ENCODE measurements at places on chromosomes 7 and 10. TPM values are rescaled to one million over a fixed set of nuclear protein-coding genes. Genes with fewer than 3 reads are reported as not detected.
A peak's percentile ranks its signal among the peaks of the same experiment; 100 is the strongest.

DNA sequence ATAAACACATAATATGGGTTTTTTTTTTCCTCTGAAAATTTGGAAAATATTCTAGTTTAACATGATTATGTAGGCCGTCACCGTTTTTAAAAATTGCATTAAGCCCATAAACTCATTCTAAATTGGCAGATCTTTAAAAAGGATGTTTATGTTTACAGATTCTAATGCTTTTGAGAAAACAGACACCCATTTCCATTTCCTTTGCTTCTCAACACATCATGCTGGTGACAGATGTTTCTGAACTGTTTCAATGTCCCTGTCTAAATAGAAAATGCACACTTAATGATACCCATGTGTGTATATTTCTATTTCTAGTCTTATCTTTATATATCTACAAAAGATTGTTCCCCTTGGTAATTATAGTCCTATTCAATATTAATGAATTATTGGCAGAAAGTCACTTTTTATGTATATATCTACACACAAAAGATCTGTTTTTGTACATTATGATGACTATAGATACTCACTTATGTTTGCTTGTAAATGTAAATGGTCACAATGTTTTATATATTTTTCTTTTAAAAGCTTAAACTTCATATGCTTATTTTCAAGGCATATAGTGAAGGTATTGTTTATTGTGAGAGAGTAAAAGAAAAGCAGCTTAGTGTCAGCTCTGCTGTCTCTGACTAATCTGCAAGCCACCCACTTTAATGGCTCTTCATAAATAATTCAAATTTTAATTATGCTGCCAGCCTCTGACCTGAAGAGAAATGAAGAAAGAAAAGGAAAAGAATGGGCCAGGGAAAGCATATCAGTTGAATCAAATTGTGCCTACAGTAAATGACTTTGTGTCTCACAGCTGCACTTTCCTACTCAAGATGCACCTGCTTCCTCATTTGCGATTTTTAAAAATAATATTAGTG, 179.4 kb downstream of the CACNA2D1 start:
- DNase-seq = no peak

DNA sequence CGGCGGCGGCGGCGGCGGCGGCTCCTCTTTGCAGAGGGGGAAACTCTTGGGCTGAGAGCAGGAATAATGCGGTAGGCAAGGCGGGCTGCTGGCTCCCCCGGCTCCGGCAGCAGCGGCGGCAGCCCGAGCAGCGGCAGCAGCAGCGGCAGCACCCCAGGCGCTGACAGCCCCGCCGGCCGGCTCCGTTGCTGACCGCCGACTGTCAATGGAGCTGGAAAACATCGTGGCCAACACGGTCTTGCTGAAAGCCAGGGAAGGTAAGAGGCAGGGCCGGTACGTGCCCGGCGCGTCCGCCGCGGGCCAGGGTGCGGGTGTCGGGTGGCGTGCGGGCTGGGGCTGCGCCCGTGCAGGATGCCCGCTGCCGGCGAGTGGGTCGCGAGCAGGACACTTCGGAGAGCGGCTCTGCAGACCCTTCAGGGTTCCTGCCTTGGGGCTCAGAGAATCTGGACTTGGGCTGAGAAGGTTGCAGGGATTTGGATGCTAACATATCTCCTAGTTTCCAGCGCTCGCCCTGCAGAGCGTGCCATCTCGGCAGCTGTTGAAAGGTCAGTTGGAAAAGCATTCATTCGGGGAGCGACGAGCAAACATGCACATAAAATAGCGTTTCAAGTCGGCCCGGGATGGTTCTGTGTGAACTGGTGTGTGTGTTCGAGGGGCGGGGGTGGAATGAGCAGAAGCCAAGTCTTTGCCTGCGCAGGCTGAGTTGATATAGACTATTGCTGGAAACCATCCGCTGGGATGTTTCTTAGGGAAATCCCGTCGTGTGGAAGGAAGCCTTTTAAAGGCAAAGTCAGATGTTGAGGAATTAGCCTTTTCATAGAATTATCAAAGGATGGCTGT, 562 bp downstream of the GRK5 start:
- peak; percentile 48 for DNase-seq

- no peak for DNase-seq
Measured at GRCh38 chr7:2639695-2640481, 8.1 kb downstream of the TTYH3 start.

GRCh38 chr7:18965657-18966056, 151.8 kb downstream of the TWIST1 start:
- DNase-seq = no peak

DNA sequence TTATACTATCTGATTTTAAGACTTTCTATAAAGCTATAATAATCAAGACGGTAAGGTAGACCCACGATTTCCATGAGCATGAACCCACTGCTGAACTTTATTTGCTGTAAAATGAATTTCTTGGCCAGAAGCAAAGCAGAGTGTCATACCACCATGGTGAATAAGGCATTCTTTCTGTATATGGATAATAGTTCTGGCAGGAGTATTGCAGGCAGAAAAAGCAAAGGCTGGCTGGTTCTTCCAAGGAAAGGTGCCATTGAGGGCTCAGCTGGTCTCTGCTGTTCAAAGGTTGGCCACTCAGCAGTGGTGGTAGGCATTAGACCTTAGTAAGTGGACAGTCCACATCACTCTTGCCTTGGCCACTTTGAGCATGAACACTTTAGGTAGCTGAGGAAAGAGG, 104.1 kb upstream of the KCNMA1 start:
- no peak for DNase-seq

The RSPH10B gene
- not detected for total RNA-seq

DNA sequence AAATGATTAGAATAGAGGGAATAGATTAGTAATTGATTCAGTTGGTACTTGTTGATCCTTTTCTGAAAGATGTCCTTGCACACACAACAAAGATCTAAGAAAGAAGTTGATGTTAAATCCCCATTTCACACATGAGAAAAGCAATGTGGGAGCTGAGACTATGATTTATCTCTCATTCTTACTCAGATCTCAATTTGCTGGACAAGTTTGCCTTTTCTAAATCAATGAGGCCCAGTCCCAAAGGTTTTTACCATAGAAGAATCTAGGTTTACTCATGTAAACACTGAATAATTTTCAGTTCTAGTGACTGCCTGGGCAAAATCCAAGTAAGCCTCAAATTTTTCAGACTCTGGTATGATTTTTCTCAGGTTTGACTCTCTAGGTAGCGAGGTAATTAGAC, 25.5 kb upstream of the PLXNA4 start:
- DNase-seq = no peak

- DNase-seq = peak; percentile 31
Measured at GRCh38 chr7:151311294-151311864, 30.2 kb upstream of the NUB1 start.

The CYP3A4 gene
- not detected for total RNA-seq

DNA sequence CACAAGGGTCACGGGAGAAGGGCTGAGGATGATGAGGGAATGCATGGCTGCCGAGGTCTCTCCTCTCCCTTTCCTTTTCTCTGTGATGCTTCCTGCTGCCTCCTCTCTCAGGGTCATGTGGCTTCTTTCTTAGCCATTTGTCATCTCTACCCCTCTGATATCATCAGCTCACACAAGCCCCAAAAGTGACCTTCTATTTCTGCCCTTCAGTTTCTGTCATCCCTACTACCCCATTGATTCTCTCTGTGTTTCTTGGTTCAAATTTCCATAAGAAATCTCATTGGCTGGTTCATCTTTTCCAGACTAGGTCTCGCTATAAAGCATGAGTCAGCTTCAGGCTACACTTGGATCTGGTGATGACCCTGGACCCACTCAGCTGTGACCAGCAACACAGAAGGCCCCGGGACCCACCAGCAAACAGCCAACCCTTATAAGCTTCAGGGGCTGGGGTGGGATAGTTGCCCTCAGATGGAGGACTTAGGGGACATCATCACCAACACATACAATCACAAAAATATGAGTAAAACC, 284.3 kb downstream of the SKAP2 start:
- no peak for DNase-seq

DNA sequence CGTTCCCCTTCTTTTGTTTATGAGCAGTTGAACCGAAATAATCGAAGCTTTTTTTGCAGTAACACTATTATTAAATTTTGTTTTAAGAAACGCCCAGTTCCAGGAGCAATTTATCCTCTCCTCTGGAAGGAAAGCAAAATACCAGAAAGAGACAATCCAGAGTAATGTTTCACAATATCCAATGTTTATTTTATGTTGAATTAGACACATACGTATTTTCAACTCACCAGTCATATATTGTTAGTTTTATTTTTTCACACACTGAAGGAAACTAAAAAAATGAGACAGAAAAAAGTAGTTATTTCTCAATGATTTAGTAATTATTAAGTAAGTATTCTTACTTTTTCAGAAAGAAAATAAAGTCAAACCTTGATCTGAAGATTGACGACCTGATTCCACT, 85.1 kb downstream of the MYOF start:
- DNase-seq = no peak

Data from activated CD4-positive, alpha-beta T cell treated with anti-CD3 and anti-CD28 coated beads, Interleukin-2, amount 10 ng/mL, durations not matched to agents 7 days and 5 days (primary cell).